ENCODE measurements at places on chromosomes 2 and 18. TPM values are rescaled to one million over a fixed set of nuclear protein-coding genes. Genes with fewer than 3 reads are reported as not detected.

GRCh38 chr18:9333441-9334328, 888 bp upstream of the TWSG1 start:
- peak overlapping the region; percentile 87 for H3K4me3 ChIP-seq
- peaks cover 18% of the 10 kb centered on the region for H3K36me3 ChIP-seq
- H3K27ac ChIP-seq = no peak overlapping the region
- peak; percentile 18 for DNase-seq
- no peaks in the 10 kb centered on the region for H3K27me3 ChIP-seq

DNA sequence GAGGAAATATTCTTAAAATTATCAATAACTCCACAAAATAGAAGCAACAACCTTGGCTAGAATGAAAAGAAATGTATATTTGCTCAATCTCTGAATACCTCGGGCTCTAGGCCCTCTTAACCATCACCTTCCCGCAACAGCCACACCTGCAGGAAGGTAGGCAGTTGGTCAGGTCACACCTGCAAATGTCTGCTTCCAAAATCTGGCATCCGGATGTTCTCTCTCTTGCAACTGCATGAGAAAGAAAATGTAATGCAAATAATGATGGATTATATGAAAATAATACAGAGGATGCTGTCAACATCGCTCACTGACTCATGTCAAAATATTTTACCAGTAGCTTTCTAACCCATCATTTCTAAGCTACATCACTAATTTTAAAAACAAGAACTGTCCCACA, 148.3 kb downstream of the SATB2 start:
- H3K27me3 ChIP-seq = no peaks in the 10 kb centered on the region
- H3K36me3 ChIP-seq = no peaks in the 10 kb centered on the region
- no peaks in the 10 kb centered on the region for H3K4me1 ChIP-seq
- no peak overlapping the region for H3K4me3 ChIP-seq
- no peak for DNase-seq
- H3K27ac ChIP-seq = no peak overlapping the region

DNA sequence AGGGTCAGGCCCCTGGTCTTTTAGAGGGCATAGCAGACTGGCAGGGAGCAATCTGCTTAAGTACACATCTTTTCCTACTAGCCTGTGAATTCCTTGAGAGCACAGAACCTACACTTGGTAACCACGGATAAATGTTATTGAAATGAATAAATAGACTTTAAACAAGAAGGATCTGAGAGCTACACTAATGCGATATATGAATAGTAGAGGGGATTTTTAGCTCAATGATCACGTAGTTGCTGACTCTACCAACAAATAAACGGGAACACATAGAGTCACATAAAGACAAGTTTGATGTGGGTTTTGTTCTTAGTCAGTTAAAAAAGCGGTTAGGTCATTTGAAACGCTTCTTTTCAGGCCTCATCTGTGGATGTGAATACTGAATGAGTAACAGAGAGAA, 290.3 kb upstream of the CCDC68 start:
- no peaks in the 10 kb centered on the region for H3K36me3 ChIP-seq
- H3K27ac ChIP-seq = no peak overlapping the region
- H3K27me3 ChIP-seq = no peaks in the 10 kb centered on the region
- H3K4me1 ChIP-seq = peaks cover 25% of the 10 kb centered on the region

GRCh38 chr2:165794536-165794928, 485 bp upstream of the GALNT3 start:
- DNase-seq = peak; percentile 44
- H3K36me3 ChIP-seq = peaks cover 37% of the 10 kb centered on the region
- peak overlapping the region; percentile 92 for H3K27ac ChIP-seq
- H3K27me3 ChIP-seq = no peaks in the 10 kb centered on the region
- peak overlapping the region; percentile 83 for H3K4me3 ChIP-seq

- H3K4me1 ChIP-seq = no peaks in the 10 kb centered on the region
- no peak for DNase-seq
- H3K4me3 ChIP-seq = no peak overlapping the region
- no peaks in the 10 kb centered on the region for H3K36me3 ChIP-seq
- H3K27ac ChIP-seq = no peak overlapping the region
- no peaks in the 10 kb centered on the region for H3K27me3 ChIP-seq
Measured at GRCh38 chr18:32763293-32763692, 9.5 kb downstream of the KLHL14 start.

- H3K4me3 ChIP-seq = no peak overlapping the region
- no peak for DNase-seq
- no peak overlapping the region for H3K27ac ChIP-seq
Measured at GRCh38 chr18:6997808-6998207, 119.8 kb downstream of the LAMA1 start.

DNA sequence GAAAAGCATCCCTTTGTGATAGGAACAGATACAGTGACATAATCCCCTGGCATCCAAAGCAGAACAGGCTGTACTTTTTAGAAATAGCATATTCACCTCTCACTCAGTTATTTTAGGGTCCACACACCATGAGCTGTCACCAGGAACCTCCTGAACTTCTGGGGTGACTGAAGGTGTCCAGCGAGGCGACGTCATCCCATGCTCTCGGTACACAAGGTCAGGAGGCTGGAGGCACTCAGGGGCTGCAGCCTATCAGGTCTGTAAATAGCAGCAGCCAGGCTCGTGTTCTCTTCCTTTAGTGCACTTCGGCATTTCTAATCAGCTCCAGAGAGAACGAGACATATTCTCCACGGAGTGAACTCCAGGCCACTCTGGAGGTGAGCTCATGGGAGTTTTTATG, 98.3 kb downstream of the GATA6 start:
- H3K4me1 ChIP-seq = peaks cover 22% of the 10 kb centered on the region
- H3K4me3 ChIP-seq = no peak overlapping the region
- DNase-seq = no peak
- H3K27ac ChIP-seq = no peak overlapping the region

DNA sequence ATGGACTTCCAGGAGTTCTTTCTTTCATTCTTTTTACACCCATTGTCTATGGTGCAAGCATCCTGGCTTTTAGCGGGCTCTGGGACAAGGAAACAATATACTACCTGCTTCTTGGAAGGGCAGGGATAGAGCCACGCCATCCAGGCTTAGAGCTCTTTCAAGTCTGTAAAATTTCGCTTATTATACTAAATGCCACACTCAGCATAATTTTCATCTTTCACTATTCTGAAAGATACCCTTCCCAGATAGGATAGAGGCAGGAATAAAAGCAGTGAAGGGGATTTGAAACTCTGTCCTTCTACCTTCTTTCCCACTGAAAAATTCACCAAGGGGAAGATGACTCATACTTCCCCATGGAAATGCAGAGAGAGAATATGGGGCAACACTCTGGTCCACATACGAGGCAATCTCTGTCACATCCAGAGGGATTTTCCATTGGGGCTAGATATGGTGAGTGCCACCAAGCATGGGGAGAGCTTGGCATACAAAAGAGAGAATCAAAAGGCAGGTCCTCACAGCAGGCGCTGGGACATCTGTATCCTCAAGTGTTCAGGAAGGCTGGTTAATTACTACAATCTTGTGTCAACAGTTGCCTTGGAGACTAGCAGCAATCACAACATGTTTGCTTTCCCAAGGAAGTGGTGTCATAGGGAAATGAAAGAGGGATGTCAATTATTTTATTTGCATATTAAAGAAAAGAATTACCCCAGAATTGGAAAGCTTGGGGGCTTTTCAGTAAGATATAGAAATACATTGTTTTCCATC, 127.6 kb downstream of the TDRD15 start:
- no peak for DNase-seq
- H3K4me1 ChIP-seq = peaks cover 9% of the 10 kb centered on the region
- H3K4me3 ChIP-seq = no peak overlapping the region
- H3K27me3 ChIP-seq = peaks cover 18% of the 10 kb centered on the region
- H3K36me3 ChIP-seq = no peaks in the 10 kb centered on the region
- no peak overlapping the region for H3K27ac ChIP-seq

DNA sequence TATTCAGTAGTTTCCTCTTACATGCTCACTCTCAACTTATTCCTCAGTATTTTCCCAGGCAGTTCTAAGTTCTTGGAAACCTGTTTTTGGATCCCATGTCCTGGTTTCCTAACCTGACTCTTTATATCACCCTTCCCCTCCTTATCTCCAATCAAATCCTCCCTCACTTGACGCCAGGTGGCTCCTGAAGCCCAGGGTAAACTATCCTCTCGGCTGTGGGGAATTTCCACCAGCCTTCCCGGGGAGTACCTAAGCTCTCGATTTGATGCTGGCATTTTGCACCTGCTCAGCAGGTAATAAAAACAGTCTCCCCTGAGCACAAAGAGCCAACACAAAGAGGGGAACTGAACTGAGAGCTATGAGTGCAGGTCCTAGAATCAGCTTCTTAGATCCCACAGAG, 538.0 kb downstream of the SLC4A3 start:
- DNase-seq = peak; percentile 58
- no peak overlapping the region for H3K27ac ChIP-seq
- H3K4me3 ChIP-seq = no peak overlapping the region
- peaks cover 8% of the 10 kb centered on the region for H3K4me1 ChIP-seq
- H3K27me3 ChIP-seq = no peaks in the 10 kb centered on the region
- no peaks in the 10 kb centered on the region for H3K36me3 ChIP-seq

- DNase-seq = no peak
- H3K4me1 ChIP-seq = peaks cover 13% of the 10 kb centered on the region
- no peaks in the 10 kb centered on the region for H3K27me3 ChIP-seq
- no peak overlapping the region for H3K4me3 ChIP-seq
- no peak overlapping the region for H3K27ac ChIP-seq
Measured at GRCh38 chr2:54514822-54515569, 58.9 kb downstream of the SPTBN1 start.

GRCh38 chr18:8938817-8939216, 163.7 kb upstream of the NDUFV2 start:
- H3K27me3 ChIP-seq = no peaks in the 10 kb centered on the region
- no peak overlapping the region for H3K27ac ChIP-seq
- no peak overlapping the region for H3K4me3 ChIP-seq
- peaks cover 15% of the 10 kb centered on the region for H3K36me3 ChIP-seq

GRCh38 chr18:54278615-54279014, 9.3 kb downstream of the POLI start:
- peaks cover 10% of the 10 kb centered on the region for H3K4me1 ChIP-seq
- no peak overlapping the region for H3K4me3 ChIP-seq
- H3K27ac ChIP-seq = no peak overlapping the region

GRCh38 chr18:6901286-6901926, 171.9 kb downstream of the ARHGAP28 start:
- no peak for DNase-seq
- peaks cover 8% of the 10 kb centered on the region for H3K27me3 ChIP-seq
- H3K36me3 ChIP-seq = no peaks in the 10 kb centered on the region
- no peak overlapping the region for H3K27ac ChIP-seq

DNA sequence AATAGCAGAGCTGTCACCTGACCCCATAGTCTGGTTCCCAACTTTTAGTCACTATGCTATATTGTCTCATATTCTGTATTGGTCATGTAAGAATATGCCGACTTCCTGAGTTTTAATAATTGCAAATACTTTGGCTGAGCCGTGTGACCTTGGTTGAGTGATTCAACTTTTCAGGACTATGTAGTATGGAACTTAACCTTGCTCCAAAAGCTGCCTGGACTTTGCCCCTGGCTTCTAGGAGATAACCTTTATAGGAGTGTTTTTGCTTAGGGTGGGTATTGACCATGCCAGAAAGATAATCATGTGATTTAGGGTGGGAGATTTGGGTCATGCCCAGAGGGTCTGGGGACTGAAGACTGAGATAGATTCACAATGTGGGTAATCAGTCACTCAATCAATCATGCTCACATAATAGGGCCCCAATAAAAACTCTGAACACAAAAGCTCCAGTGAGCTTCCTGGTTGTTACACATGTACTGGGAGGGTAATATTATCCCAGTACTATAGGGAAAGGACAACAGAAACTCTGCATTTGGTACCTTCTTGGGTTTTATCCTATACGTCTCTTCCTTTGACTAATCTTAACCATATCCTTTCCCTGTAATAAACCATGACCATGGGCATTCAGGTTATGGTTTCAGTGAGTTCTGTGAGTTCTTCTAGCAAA, 235.6 kb downstream of the RNF152 start:
- H3K4me3 ChIP-seq = no peak overlapping the region
- H3K27me3 ChIP-seq = no peaks in the 10 kb centered on the region
- DNase-seq = no peak
- H3K27ac ChIP-seq = no peak overlapping the region
- no peaks in the 10 kb centered on the region for H3K36me3 ChIP-seq
- H3K4me1 ChIP-seq = no peaks in the 10 kb centered on the region

DNA sequence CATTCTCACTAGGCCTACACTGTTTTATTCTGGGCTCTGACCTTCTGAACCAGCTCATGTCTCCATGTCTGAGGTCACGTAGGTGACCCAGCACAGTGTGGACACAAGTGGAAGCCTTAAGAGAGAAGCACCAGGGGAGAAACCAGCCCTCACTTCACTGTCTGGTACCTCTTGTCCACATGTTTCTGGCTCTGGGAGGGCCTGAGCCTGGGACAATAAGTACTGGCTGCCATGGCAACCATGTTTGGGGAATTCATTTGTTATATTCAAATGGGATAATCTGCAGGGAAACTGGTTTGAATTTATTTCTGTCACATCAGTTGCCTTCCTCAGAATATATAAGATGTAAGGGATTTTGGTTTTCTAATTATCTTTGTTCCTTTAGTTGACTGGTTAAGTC, 23.3 kb downstream of the MYO3B start:
- no peaks in the 10 kb centered on the region for H3K27me3 ChIP-seq
- H3K27ac ChIP-seq = no peak overlapping the region
- H3K36me3 ChIP-seq = no peaks in the 10 kb centered on the region
- no peak for DNase-seq
- H3K4me1 ChIP-seq = no peaks in the 10 kb centered on the region

GRCh38 chr18:76553715-76554546, 58.9 kb upstream of the ZNF516 start:
- peaks cover 22% of the 10 kb centered on the region for H3K4me1 ChIP-seq
- H3K4me3 ChIP-seq = no peak overlapping the region
- no peaks in the 10 kb centered on the region for H3K27me3 ChIP-seq

DNA sequence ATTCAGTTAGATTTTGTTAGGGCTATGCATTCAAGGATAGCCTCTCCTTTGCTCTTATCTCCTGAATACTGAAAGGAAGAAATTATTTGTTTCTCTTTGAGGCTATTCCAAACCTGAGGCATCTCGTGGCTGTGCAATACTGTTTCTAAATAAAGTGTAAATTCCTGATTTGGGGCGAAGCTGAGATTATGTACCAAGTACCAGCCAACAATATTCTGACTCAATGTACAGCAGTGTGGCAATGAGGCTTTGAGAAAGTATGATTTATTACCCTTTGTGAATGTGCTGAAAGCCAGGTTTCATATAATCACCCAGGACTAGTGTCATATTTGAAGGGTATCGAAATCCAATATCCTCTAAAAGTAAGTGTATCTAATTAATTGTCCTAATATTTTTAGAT, 113.5 kb downstream of the MEIS1 start:
- no peaks in the 10 kb centered on the region for H3K36me3 ChIP-seq
- H3K27me3 ChIP-seq = no peaks in the 10 kb centered on the region

GRCh38 chr18:9574473-9575115, 39.8 kb downstream of the PPP4R1 start:
- H3K27ac ChIP-seq = no peak overlapping the region
- no peak overlapping the region for H3K4me3 ChIP-seq
- no peak for DNase-seq
- peaks cover 18% of the 10 kb centered on the region for H3K36me3 ChIP-seq

Gene TXNL4A
- total RNA-seq = 64.1 TPM

Gene PTPRN
- total RNA-seq = not detected

Gene SCN2A
- 0.07 TPM for total RNA-seq

Gene FRZB
- total RNA-seq = 0.21 TPM

Gene HS6ST1
- 27.6 TPM for total RNA-seq

Gene SKA1
- total RNA-seq = 22.5 TPM

Gene HNMT
- 56.5 TPM for total RNA-seq

Gene CD28
- not detected for total RNA-seq

Gene TMEM198
- 5.9 TPM for total RNA-seq
